KBM-7 (cell line): ENCODE measurements at places on chromosomes 2 and 18.

DNA sequence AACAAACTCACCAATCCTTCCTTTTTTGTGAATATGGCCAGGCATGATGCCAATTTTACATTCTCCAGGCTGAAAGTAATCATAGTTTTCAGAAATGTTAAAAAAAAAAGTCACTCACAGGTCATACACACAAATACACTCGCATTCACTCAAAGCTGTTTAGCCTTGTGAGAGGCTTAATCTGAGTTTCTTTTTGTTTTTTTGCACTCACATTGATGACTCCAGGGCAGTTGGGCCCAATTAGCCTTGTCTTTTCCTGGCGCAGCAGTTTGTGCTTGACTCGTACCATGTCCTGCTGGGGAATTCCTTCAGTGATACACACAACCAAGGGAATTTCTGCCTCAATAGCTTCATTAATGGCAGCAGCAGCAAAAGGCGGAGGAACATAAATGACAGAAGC is 18.0 kb downstream of the SUCLG1 start:
- no peak for DNase-seq

- peak; percentile 59 for DNase-seq
Measured at GRCh38 chr2:238493880-238494572, 67.3 kb downstream of the ASB1 start.

- DNase-seq = no peak
Measured at GRCh38 chr18:10074728-10075127, 160.9 kb downstream of the VAPA start.

- no peak for DNase-seq
Measured at GRCh38 chr2:190334479-190335224, 8.7 kb upstream of the INPP1 start.

DNA sequence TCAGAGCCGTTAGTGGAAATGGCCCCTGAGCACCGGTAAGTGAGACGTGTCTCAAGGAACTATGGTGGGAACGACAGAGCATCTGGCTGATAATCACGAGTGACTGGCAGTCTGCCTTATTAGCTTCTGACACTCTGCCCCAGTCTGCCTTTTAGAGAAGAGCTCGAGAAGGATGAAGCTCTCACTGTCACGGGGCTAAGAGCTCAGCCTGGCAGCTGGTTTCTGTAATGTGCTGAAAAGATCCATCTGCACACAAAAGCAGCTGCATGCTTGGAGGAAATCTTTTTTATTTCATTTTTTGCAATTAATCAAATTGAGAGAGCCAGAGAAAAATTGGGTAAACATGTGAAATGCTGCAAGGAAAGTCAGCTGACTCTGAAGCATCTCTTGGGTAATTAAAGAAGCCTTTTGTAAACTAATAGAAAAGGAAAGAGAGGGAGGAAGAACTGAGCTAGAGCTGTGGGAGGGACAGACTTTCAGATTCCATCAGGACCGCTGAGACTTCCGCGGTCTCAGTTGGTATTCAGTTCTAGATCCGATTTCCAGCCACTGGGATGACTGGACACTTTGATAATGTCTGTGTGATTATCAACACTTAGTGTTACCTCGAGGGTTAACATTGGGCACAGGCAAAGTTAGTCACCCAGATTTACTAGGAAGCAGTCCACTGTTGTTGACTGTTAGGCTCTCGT is 24.4 kb downstream of the MBP start:
- peak; percentile 67 for DNase-seq

- no peak for DNase-seq
Measured at GRCh38 chr18:10928772-10929373, 220.5 kb downstream of the PIEZO2 start.

DNA sequence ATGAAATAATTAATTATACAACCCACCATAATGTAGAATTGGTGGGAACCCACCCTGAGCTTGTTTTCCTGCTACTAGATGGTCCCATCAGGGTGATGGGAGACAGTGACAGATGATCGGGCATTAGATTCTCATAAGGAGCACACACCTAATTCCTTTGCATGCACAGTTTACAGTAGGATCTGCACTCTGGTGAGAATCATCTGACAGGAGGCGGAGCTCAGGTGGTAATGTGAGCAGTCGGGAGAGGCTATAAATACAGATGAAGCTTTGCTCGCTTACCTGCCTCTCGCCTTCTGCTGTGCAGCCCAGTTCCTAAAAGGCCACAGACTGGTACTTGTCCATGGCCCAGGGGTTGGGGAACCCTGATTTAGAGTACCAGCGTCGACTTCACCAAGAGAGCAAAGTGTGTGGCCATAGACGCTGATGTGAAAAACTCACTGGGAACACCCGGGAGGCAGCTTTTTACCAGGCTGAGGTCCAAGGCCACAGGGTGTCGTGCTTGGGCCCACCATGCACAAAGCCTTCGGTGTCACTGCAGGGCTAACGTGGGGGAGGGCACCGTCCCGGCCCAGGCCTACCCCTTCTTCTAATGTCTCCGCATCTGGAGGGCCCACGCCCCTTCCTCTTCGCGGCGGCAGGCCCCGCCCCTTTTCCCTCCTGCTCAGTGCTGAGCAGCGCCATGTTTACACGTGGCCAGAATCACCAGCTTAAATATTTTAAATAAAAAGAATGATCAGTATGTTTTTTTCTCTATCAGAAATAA is 296.8 kb upstream of the HDAC4 start:
- no peak for DNase-seq

DNA sequence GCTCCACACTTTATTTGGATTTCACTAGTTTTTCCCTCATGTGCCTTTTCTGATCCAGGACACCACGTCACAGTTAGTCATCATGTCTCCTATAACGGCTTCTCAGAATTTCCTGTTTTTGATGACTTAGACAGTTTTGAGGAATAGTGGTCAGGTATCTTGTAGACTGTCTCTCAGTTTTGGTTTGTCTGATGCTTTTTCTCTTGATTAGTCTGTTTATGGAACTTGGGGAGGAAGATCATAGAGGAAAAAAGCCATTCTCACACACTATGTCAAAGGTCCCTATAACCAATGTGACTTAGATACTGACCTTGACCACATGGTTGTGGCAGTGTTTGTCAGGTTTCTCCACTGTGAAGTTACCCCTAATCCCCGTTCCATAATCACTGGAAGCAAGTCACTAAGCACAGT is 89.0 kb downstream of the RAPH1 start:
- DNase-seq = peak; percentile 21

- no peak for DNase-seq
Measured at GRCh38 chr18:48100165-48100575, 169.7 kb upstream of the SMAD2 start.

DNA sequence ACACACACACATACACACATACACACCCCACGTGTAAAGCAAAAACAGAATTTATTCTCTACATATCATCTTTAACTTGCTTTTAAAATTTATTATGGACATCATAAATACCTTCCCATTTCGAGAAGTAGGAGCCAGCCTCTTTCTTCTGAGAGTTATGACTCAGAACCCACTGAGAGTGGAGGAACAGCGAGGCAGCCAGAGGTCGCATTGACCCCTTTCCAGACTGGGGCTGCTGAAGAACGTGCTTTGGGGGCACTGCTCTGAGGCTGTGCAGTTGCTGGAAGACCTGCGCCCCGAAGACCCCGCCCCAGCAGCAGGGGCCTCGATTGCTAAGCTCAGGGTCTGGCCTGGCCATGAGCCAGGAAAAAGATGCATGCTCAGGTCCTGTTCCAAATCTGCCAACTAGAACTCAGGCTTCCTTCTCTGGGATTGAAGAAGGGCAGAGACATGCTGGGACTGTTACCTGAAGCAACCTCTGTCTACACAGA is 133.8 kb upstream of the TWIST2 start:
- DNase-seq = no peak
